Activated T-helper 2 cell treated with anti-CD3 and anti-CD28 coated beads, Interferon-gamma antibody, Interleukin-2, Interleukin-4, amounts not matched to agents 10 μg/mL and 5 μg/mL and 100 μg/mL, durations not matched to agents 14 hours and 24 hours and 36 hours (primary cell): ENCODE measurements at places on chromosomes 4 and X. TPM values are rescaled to one million over a fixed set of nuclear protein-coding genes. Genes with fewer than 3 reads are reported as not detected.

GRCh38 chr4:4386736-4387392, at the start of gene NSG1:
Gene NSG1 (plus strand): TSS chr4:4387102. CDS start chr4:4387630, 528 bp downstream.
- peaks cover 1% of the 10 kb centered on the region for H3K4me1 ChIP-seq
- no peak within 1 kb of the TSS for H3K27ac ChIP-seq
- DNase-seq, result no peak
- H3K36me3 ChIP-seq, result no peaks in the 10 kb centered on the region
- peak within 1 kb of the TSS; percentile 43 for H3K4me3 ChIP-seq

- peaks cover 2% of the 10 kb centered on the region for H3K27me3 ChIP-seq
- H3K4me3 ChIP-seq, result no peak overlapping the region
- H3K4me1 ChIP-seq, result peaks cover 2% of the 10 kb centered on the region
Observed at GRCh38 chr4:25452081-25452480, 75.0 kb downstream of the ANAPC4 start.

DNA sequence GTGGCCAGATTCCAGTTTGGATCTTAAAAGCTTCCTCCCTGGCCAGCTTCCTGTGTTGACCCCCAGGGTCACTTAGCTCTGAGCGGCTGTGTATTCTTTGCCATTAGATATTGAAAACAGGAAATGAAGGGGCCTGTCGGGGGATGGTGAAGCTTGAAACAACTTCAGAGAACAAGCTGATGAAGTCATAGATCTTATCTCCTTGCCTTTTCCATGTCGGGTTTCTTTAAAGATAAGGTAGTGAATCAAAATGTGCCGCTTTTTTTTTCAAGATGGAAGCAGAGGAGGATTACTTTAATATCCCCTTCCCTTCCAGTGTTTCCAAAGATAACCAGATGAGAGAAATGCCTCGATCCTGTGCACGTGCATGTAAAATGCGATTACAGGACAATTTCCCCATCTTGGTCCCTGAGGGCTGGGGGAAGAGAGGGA, 508.5 kb downstream of the MID1IP1 start:
- H3K4me3 ChIP-seq, result peak overlapping the region; percentile 49
- H3K27me3 ChIP-seq, result no peaks in the 10 kb centered on the region
- peaks cover 89% of the 10 kb centered on the region for H3K36me3 ChIP-seq
- H3K4me1 ChIP-seq, result peaks cover 66% of the 10 kb centered on the region
- H3K27ac ChIP-seq, result peak overlapping the region; percentile 96

DNA sequence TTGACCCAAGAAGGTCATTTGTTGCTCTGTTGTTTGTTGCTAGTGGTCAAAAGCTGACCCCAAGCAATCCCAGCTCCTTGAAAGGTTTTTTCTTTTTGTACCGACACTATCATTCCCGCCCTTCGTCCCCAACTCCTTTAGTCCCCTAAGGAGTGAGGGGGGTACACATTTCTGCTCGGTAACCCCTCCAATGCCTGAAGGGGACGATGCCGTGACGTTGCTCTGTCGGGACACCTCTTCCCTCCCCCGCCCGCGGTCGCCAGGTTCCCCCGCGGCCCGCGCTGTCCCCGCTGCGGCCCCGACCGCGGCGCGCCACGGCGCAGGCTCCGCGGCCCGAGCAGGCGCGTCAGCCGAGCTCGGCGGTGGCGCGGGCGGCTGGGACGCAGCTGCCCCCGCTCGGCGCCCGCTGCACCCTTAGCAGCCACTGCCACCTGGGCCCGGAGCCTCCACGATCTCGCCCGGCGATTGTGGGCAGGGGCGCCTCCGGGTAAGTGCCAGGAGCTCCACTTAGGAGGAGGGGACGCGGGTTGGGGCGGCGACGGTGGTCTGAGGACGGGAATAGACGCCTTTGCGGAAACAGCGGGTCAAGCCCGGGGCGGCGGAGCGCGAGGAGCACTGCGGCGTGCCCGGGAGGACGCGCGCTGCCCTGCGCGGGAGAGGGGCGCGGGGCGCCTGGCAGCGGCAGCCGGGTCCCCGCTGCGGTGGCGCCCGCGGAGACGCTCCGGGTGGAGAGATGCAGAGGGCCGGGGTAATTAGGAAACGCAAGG, at the start of gene GLRB:
TSS of gene GLRB (plus strand) at position 340 of the 767 bp plus-strand sequence. CDS start 1,875 bp downstream, outside the sequence.
- H3K4me3 ChIP-seq, result no peak within 1 kb of the TSS
- no peak for DNase-seq
- H3K36me3 ChIP-seq, result no peaks in the 10 kb centered on the region

EXOC1L gene
- total RNA-seq, result not detected in 2 replicates

SPOCK3 gene
- not detected in 2 replicates for total RNA-seq
